Upper lobe of left lung (tissue), 6 donors: ENCODE measurements at places on chromosomes 1 and 21. TPM values are rescaled to one million over a fixed set of nuclear protein-coding genes. Genes with fewer than 3 reads are reported as not detected.

DNA sequence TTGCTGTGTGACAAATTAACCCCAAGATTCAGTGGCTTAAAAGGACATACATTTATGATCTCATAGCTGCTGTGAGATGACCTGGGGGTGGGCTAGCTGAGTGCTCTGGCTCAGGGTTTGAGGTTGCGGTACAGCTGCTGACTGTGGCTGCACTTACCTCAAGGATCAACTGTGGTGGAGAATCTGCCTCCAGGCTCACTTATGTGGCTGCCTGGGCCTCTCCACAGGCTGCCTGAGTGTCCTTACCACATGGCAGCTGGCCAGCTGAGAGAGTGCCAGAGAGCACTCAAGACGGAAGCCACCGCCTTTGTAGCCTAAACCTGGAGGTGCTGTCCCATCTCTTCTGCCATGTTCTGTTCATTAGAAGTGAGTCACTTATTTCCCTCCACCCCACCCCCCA is 5.7 kb downstream of the LRRC71 start:
- DNase-seq, result no peak

GRCh38 chr1:16183765-16184556 is 28.1 kb upstream of the EPHA2 start:
- DNase-seq, result peak; percentile 77

DNA sequence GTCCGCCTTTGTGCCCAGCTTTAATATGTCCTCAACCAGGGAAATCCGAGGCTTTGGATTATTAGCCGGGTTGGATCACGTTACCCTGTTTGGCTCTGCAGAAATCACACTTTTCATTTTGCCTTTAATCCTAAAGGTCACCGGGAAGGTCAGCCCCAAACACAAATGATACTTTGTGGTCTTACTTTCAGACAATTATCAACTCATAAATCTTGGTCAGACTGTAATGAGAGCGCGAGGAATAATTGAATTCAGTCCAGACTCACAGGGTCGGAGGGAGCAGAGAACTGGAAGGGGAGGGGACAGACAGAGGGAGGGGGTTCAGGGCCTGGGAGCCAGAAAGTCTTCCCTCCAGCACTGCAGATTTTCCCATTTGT is 91.7 kb upstream of the NFIA start:
- no peak for DNase-seq

DNA sequence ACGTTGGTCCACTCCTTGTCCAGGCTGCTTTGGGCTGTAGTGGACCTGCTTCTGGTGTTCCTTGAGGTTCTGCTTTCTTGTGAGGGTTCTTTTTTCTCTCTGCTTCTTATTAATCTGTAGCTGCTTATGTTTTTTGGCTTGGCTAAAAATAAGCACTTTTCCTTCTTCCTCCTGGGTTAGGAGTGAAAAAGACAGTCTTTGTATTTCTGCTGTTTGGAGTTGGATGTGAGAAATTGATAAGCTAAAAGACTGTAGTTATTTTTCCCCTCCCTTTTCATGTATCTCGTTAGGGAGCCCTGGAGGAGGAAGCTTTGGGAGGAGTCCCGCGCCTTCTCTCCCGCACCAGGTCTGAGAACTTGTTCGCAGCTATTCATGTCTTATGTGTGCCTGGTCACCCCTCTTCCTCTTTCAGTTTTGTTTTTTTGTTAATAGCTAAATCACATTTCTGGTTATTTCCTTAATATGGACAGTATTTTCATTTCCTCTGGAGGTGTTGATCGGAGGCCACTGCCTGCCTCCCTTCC is 79.0 kb downstream of the GALNT2 start:
- peak; percentile 48 for DNase-seq

GRCh38 chr1:155253208-155253607 is 2.1 kb downstream of the ENTREP3 start:
- no peak for DNase-seq

Gene TNN
- total RNA-seq, result 0.17 TPM

Gene LRRC53
- total RNA-seq, result not detected

Gene FCRL4
- not detected for total RNA-seq

Gene DDX20
- total RNA-seq, result 9.4 TPM
